ENCODE measurements at places on chromosomes 16 and 17.
A peak's percentile ranks its signal among the peaks of the same experiment; 100 is the strongest.

- DNase-seq, result peak; percentile 23
Observed at GRCh38 chr17:64028874-64029464, 8.5 kb upstream of the ICAM2 start.

- DNase-seq, result no peak
Observed at GRCh38 chr17:2800367-2800766, 4.1 kb downstream of the RAP1GAP2 start.

- no peak for DNase-seq
Observed at GRCh38 chr17:82948081-82948511, 108.3 kb upstream of the ZNF750 start.

GRCh38 chr17:78130437-78131101, at the start of gene TMC8:
TMC8 (plus strand) TSS chr17:78130771; CDS start chr17:78131589, 818 bp downstream.
- DNase-seq, result no peak

DNA sequence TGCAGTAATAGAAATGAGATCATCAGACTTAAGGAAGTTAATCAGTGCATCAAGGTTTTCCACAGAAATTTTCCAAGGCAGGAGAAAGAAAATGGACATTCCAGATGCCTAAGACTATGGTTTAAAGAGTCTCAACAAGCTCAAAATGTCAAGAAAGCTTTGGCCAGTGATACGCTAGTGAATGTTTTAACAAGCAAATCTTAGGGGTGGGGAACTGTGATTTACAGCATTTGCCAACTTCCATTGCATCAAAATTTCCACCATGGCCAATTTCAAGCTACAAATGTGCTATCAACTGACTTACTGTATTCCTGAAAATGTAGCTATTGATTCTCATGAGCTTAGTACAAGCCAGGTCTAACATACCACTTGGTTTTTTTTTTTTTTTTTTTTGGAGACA, 82.4 kb upstream of the CLEC3A start:
- no peak for DNase-seq

DNA sequence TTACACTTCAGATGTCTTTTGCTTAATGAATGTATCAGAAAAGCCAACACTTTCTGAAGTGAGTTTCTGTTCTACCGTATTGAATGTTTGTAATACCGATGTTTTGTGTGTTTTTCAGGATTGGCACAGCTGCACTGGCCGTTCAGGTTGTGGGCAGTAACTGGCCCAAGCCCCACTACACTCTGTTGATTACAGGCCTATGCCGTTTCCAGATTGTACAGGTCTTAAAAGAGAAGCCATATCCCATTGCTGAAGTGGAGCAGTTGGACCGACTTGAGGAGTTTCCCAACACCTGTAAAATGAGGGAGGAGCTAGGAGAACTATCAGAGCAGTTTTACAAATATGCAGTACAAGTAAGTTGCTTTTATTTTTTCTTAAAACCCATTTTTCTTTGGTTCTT, 4.7 kb upstream of the ABCC11 start:
- no peak for DNase-seq

GRCh38 chr17:13961265-13961664, 108.0 kb upstream of the COX10 start:
- no peak for DNase-seq

- no peak for DNase-seq
Observed at GRCh38 chr17:38415250-38416194, 12.7 kb upstream of the ARHGAP23 start.

DNA sequence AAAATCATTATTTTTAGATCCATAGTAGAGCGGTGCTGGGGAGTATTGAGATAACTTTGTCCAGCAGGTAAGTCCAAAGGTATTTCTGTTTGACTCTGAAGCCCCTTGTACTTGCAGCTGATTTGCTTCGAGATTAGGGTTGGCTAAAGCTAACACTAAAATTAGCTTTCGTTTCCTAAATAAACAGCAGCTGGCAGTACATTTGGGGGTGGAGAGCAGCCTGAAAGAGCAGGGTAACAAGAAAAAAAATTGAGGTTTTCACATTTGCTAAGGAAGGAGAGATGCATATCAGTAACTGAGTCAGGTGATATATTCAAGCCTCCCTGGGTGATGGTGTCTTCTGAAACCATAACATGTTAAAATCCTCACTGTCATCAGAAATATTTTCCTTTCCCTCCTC, 37.4 kb upstream of the TMC5 start:
- no peak for DNase-seq

GRCh38 chr17:5846001-5846400, 224.2 kb upstream of the WSCD1 start:
- DNase-seq, result no peak

- DNase-seq, result no peak
Observed at GRCh38 chr16:11972128-11972527, 4.4 kb upstream of the SNX29 start.

DNA sequence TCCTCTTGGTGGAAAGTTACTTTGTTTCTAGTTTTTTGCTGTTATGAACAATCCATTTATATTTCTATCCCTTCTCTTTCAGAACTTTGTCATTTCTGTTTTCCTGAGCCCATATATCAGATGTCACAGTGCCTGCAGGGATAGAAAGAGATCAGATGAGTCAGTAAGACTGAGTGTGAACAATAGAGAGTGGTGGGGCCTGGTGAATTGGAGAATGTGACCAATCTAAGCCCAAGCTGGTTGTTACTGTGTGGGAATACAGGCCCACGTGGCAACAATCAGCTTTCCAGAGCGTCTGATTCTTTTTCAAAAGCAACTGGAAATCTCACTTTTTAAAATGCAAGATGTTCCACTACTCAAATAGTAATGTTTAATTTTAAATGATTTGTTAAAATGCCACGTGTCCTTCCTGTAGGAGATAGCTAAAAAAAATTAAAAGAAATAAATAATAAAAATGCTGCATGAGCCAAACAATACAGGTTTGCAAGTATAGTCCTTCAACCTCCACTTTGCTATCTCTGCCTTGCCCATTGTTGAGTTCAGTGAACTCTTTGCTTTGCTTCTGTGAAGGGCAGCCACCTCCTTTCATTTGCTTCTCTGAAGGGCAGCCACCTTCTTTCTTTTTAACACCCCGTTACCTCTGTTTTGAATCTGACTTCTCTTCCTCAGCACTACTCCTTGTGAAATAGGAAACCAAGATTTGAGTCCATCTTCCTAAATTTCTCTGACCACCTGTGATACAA, 9.6 kb downstream of the DCTN5 start:
- no peak for DNase-seq

DNA sequence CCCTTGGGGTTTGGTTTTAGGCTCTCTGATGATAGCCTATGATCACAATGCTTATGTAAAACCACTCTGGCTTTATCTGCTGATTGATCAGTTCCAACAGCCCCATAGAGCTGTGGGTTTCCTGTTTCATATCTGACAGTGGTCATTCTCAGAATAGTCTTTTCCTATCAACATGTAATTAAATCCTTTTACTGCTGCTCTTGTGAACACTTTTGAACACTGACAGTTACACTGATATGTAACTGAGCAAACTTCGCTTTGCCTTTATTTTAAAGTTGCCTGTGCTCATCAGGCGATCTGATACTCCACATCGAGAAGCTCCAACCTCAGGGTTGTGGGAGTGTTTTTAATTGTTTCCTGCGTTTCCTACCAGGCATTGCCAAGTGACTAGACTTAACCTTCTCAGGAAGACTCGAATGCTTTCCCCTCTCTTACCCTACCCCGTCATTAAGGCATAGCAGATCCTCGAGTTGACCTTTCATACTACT, 17.3 kb upstream of the CLEC18B start:
- no peak for DNase-seq

DNA sequence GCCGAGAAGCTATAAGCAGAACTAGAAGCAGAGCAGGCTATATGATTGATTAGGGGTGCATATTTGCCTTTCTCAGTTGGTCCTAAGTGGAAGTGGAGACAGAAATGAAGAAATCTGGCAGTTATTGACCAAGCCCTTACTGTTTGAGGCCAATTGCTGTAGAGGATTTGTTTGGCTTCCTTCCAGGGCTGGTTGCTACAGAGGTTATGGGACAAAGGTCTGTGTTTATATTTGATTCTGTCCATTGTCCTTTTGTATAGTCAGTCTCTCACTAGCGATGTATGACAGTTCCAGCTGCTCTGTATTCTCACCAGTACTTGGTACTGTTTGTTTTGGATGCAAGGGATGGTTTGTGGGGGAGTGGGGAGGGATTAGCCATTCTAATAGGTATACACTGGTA, 7.3 kb upstream of the ALOX15 start:
- no peak for DNase-seq

- no peak for DNase-seq
Observed at GRCh38 chr17:9011001-9011400, 10.3 kb upstream of the NTN1 start.

DNA sequence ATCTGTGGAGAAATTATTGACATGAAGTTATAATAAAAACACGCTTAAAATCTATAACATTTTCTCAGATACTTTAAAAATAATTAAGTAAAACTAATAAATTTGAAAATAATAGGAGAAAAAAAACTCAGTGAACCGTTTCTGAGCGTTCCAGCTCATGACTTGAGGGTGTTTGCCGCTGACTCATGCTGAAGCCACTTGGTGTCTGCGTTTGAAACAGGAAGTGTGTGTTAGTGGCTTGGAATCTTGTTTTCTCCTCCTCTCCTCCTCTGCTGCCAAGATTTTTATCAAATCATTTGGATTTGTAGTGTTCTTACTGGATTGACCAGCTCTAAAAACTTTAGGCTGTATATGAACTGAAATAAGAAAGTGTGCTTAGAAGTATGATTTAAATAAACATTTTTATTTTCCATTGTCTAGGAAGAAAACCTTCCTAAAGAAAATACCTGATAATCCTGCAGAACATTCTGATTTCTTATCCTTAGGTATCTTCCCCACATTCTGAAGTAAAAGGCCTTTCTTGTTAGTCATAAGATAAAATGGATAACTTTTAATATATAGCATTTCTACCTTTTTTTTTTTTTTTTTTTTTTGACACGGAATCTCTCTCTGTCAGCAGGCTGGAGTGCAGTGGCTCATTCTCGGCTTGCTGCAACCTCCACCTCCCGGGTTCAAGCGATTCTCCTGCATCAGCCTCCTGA, 30.8 kb downstream of the USP10 start:
- peak; percentile 93 for DNase-seq

DNA sequence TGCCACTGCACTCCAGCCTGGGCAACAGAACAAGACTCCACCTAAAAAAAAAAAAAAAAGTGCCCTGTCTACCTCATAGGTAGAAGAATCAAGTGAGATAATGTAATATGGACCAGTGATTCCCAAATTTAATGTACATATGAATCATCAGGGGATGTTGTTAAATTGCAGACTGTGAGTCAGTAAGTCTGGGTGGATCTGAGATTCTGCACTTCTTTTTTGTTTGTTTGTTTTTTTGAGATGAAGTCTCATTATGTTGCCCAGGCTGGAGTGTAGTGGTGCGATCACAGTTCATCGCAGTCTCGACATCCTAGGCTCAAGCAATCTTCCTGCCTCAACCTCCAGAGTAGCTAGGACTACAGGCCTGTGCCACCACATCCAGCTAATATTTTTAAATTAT, 31.6 kb downstream of the HOXB1 start:
- DNase-seq, result no peak

DNA sequence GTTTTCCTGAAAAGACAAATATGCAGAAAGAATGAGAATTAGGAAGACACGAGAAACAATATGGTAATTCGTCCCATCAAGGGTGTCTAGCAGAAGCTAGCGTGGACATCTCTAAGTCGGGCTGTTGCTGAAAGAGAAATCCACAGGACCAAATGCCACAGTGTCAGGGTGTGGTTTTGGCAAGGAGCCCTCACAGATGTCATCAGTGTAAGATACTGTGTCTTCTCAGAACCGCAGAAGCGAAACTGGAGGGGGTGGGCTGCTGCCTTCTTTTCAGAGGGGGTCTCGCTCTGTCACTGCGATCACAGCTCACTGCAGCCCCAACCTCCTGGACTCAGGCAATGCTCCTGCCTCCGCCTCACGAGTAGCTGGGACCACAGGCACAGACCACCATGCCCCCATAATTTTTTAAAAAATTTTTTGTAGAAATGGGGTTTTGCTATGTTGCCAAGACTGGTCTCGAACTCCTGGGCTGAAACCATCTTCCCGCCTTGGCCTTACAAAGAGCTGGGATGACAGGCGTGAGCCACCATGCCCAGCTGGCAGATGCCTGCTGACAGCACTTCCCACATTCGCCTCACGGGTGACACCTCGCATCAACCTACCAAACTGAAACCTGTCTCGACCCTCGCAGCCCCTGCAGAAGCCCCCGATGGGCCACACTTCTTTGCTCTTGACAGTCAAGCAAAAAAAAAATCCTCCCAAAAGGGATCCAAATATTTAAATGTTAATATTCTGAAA, 26.2 kb downstream of the TRAP1 start:
- DNase-seq, result no peak

GRCh38 chr16:55810451-55810961, 22.4 kb downstream of the CES1 start:
- DNase-seq, result no peak

DNA sequence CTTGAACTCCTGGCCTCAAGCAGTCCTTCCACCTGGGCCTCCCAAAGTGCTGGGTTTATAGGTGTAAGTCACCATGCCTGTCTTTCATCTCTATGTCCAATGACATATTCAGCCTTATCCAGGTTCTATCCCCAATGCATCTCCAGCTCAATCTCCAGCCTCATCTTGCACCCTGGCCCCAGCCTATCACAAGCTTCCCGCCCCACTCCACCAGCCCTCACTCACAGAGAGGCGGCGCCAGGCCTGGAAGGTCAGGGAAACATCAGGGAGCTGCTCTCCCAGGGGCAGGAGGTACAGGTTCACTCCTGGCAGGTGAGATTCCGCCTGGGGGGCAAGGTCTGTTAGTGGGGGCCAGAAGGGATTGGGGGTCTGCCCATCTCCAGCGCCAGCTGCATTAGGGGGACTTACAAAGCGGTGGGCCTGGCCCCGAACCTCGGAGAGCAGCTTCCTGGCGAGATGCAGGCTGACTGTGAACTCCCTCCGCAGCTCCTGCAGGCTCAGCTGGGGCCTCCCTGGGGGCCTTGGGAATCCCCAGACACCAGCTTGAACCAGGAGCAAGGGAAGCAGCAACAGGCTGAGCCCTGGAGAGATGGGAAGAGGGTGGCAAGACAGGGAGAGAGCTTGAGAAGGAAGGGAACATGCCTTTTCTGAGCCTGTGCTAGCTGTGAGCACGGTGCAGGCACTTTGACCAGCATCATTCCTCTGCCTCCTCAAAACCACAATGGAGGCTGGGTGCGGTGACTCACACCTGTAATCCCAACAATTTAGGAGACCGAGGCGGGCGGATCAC, 3.0 kb downstream of the IL27 start:
- DNase-seq, result no peak

- no peak for DNase-seq
Observed at GRCh38 chr16:83392743-83393142, 415.0 kb upstream of the HSBP1 start.

GRCh38 chr17:34596920-34597319, 17.5 kb downstream of the TMEM132E start:
- DNase-seq, result no peak

DNA sequence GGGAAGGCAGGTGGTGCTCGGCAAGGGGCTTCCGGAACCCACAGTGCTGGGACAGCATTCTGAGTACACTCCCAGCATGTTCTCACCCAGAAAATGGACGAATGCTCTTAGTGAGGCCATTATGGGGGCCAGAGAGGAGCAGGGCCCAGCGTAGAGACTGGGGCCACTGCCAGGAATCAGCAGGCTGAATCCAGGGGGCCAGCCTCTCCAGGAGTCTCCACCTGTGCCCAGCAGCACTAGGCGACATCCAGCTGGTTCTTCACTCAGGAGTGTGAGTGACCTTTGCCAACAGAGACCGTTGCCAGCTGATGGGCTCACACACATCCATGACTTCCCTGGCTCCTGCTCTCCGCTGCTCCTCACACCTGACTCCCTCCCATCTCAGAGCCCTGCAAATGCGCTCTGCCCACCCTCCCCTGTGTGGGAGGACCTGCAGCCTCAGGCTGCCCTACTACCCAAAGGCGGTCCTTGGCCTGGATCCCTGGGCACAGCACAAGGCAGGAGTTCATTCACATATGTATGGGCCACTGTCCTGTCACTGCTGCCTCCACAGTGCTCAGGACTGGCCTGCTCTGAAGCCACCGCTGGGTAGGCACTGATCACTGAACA, 5.1 kb downstream of the RHBDF1 start:
- DNase-seq, result no peak
